ENCODE measurements at places on chromosomes 1 and 21.

DNA sequence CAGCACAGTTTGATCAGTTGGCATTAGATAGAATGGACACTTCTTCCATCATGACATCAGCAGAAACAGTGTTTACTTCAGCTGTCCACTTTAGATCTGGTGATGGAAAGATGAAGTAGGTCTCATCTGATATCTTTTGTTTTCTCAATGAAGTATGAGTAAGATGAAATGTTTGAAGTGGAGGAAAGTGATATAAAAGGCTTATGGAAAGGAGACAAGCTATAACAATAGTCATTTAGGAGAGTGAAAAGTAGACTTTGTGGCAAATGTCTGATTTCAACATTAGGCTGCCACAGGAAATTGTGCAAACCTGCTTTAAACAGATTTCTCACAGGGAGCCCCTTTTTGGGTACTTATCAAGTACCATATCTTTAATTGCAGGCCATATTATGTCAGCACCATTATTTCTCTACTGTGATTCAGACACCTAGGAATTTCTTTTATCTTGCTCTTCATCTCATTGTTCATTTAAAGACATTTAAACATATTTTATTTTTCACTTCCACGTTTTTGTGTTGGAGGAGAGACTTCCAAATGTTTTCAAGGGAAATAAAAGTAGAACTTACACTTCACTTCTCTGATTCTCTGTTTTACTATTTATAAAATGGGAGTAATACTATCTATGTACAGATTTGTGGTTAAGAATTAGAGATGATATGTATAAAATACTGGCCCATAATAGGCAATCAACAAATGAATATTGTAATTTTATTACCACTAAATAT lies 18.1 kb downstream of the PDC start:
- peak; percentile 9 for DNase-seq

GRCh38 chr1:151193856-151194255 lies 3.9 kb upstream of the VPS72 start:
- DNase-seq: no peak

GRCh38 chr1:115409094-115410015 lies 71.3 kb upstream of the NGF start:
- DNase-seq: no peak

GRCh38 chr1:184616504-184616903 lies 138.2 kb downstream of the EDEM3 start:
- DNase-seq: no peak

DNA sequence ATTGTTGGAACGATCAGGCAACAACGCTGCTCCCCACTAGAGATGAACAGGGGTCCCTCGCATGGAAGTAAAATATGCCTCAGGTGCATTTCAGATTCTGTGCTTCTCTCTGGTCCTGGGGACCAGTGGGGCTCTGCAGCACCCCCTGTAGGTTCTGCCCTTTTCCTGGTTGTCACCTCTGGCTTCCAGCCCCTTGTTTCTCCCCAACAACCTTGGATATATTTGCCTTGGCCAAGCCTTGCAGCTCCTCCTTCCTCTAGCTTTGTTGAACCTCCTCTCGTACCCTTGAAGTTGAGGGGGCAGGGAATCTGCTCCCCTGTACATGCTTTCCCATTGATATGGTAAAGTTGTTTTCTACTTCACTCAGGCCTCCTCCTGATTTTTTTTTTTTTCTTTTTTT lies 5.4 kb upstream of the RGSL1 start:
- DNase-seq: no peak

Measured in GM04504 (cell line).